ENCODE measurements at places on chromosomes 5 and 9.

- no peak overlapping the region for H3K27ac ChIP-seq
- H3K36me3 ChIP-seq = peaks cover 18% of the 10 kb centered on the region
- DNase-seq = no peak
- H3K27me3 ChIP-seq = no peaks in the 10 kb centered on the region
- no peaks in the 10 kb centered on the region for H3K4me1 ChIP-seq
- no peak overlapping the region for H3K4me3 ChIP-seq
Observed at GRCh38 chr5:88287302-88287701, 18.7 kb upstream of the TMEM161B start.

GRCh38 chr5:41695920-41696582, 174.2 kb downstream of the OXCT1 start:
- H3K4me1 ChIP-seq = no peaks in the 10 kb centered on the region
- no peaks in the 10 kb centered on the region for H3K36me3 ChIP-seq
- H3K4me3 ChIP-seq = no peak overlapping the region

- no peaks in the 10 kb centered on the region for H3K27me3 ChIP-seq
- H3K27ac ChIP-seq = no peak overlapping the region
- no peak overlapping the region for H3K4me3 ChIP-seq
- H3K36me3 ChIP-seq = peaks cover 13% of the 10 kb centered on the region
- DNase-seq = no peak
Observed at GRCh38 chr5:131212471-131213021, 41.8 kb downstream of the LYRM7 start.

- no peak overlapping the region for H3K4me3 ChIP-seq
- peaks cover 11% of the 10 kb centered on the region for H3K4me1 ChIP-seq
- no peak overlapping the region for H3K27ac ChIP-seq
Observed at GRCh38 chr5:173852790-173853359, 35.3 kb upstream of the CPEB4 start.

GRCh38 chr5:104951829-104952228, 1389.2 kb upstream of the NUDT12 start:
- DNase-seq = no peak
- no peaks in the 10 kb centered on the region for H3K4me1 ChIP-seq
- no peaks in the 10 kb centered on the region for H3K27me3 ChIP-seq
- H3K36me3 ChIP-seq = no peaks in the 10 kb centered on the region

- H3K4me1 ChIP-seq = no peaks in the 10 kb centered on the region
- no peak overlapping the region for H3K4me3 ChIP-seq
- H3K27ac ChIP-seq = no peak overlapping the region
- no peaks in the 10 kb centered on the region for H3K36me3 ChIP-seq
Observed at GRCh38 chr9:127139071-127139731, 16.8 kb upstream of the ANGPTL2 start.

All from activated CD8-positive, alpha-beta memory T cell treated with anti-CD3 and anti-CD28 coated beads, Interleukin-2, amount 10 ng/mL, durations not matched to agents 7 days and 5 days (primary cell).